ENCODE measurements at places on chromosomes 6 and 20.

DNA sequence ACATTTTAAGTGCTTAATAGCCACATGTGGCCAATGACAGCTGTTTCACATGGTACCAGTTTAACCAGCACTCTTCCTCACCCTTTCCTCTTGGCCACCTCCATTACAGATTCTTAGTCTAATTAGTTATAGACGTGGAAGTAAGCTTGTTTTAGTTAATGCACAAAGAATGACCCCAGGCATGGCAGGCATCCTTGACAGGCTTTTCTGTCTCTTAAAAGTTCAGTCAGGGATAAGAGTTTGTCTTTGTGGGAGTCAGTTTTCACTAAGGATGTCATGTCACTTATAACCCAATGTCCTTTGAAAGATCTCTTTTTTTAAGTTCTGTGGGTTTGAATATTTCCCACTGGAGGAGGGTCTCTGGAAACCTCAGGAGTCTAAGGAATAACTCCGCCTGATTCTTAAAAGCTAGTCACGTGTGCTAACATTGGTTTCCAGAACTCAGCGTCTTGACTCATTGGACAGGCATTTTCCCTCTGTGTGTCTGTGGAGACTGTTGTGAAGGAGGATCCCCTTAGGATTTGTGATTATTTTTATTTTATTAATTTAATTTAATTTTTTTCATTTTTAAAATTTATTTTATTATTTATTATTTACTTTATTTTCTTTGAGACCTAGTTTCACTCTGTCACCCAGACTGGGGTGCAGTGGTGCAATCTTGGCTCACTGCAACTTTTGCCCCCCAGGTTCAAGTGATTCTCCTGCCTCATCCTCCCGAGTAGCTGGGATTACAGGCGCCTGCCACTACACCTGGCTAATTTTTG, 171.4 kb downstream of the ZFAND3 start:
- DNase-seq: peak; percentile 90

DNA sequence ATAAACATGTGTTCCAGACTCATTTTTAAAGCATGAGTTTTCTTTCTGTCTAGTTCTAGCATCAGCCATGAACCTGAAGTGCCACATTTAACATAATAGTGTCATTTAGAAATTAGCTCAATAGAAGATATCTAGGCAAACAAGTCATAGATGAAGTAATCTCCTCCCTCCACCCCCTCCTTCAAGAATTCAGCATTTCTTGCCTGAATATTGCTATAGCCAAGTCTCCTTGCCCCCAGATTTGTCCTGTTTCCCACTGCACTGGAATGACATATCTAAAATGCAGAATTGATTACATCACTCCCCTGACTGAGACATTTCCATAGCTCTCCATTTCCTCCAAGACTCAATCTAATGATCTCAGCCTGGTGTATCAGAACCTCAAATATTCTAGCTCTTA, 134.9 kb upstream of the BACH2 start:
- DNase-seq: no peak

- DNase-seq: no peak
Measured at GRCh38 chr6:170448751-170449630, 104.1 kb downstream of the PSMB1 start.

- peak; percentile 43 for DNase-seq
Measured at GRCh38 chr6:159978291-159979135, 9.6 kb downstream of the IGF2R start.

GRCh38 chr6:33787346-33787953, 1.5 kb downstream of the LEMD2 start:
- no peak for DNase-seq

GRCh38 chr20:11305406-11305805, 612.3 kb upstream of the BTBD3 start:
- DNase-seq: peak; percentile 25

DNA sequence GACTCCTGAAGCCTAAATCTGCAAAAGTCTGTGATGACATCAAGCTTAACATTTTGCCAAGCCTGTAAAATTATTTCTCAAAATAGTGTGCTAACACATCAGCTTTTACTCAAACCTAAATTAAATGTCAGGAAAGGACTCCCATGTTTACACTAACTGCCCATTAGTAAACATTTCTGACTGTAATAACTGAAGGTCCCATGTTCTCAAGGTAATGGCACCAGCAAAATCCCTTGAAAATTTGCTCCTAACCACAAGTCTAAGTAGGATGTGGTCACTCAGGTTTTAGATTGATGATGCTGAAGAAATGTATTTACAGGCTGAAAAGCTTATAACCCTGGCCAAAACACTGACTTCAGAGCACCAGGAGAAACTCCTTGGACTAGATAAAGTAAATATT, 33.0 kb downstream of the BACH2 start:
- no peak for DNase-seq

DNA sequence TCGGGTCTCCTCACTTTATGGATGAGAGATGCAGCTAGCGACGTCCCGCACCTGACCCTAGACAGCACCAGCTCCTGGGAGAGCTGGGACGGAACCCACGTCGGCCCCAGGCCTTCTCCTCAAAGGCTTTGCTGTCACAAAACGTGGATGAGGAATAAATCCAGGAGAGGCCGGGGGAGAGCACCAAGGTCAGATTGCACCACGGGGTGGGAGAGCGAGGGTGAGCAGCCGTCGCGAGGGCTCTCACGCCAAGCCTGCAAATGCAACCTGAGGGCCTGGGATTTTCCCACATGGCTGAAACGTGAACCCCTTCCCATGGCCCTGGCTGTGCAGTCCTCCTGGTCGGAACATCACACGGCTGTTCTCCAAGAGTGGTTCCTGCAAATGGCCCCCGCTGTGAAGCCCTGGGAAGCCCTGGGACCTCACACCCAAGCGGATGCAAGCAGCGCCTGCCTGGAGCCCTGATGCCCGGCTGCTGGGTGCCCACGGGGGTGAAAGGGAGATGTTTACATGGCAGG, 45.3 kb downstream of the DLL1 start:
- DNase-seq: no peak

- no peak for DNase-seq
Measured at GRCh38 chr6:13287104-13287503, 41.2 kb downstream of the TBC1D7 start.

- DNase-seq: peak; percentile 60
Measured at GRCh38 chr6:100347901-100348550, 116.7 kb downstream of the SIM1 start.

DNA sequence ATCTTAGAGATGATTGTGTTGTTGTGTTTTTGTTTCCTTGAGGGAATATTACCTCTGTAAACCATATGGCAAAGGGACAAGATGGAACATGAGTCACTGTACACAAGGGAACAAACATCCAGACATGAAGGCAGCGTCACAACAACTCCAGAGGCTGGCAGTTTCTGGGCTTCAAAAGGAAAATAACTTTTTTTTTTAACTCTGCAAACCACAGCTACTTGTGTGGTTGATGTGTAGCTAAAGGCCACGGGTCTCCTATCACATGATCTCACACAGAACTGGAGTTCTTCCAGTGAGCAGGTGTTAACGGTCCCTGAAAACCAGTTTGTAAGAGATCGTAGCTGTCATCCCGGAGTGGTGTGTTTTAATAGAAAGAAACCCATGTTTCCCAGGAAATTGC, 33.2 kb upstream of the HBS1L start:
- DNase-seq: peak; percentile 38

GRCh38 chr20:56324806-56325205, 34.0 kb upstream of the FAM210B start:
- DNase-seq: no peak

DNA sequence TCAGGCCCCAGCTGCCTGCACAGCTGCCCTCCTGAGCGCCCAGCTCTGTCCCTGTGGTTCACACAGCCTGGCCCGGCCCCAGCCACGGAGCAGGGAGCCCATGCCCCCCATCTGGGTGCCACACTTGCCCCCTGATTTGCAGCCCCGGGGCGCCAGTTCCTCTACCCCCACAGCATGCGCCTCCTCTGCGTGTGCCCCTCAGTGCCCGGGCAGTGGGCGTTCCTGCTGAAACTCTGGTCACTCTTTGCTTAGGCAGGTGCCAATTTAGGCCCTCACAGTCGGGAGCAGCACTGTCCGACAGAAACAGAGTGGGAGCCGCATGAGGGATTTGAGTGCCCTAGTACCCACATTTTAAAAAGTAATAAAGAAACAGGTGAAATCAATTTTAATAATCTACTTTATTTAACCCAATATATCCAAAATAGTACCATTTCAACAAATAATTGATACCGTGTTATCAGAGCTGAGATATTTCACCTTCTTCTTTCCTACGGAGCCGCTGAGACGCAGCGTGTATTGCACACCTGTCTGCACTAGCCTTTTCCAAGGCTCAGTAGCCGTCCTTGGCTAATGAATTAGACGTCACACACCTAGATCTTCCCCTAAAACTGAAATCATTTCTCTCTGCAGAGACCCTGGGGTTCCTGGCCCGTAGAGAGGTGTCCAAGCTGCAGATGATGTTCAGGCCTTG, 106.4 kb downstream of the ASXL1 start:
- DNase-seq: no peak

DNA sequence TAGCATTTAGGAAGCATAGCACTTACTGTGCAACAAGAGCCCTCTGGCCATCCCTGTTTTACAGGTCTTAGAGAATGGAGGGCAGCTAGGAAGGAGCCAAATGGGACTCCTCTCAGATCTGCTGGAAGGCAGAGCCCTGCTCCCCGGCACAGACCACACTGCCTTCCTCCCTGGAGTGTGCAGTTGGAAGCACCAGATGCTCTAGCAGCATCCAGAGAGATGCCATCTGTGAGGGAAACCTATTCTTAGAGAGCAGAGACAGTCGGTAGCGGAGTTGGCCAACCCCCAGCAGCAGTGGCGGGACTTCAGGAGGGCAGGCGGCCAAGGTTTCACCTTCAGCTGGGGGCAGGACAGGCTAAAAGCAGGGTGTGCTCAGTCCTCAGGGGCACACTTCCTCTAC, 16.7 kb upstream of the E2F1 start:
- DNase-seq: peak; percentile 83

- no peak for DNase-seq
Measured at GRCh38 chr20:57713505-57713903, 3.7 kb upstream of the PMEPA1 start.

GRCh38 chr6:167420858-167421766, 96.2 kb downstream of the TTLL2 start:
- DNase-seq: no peak

DNA sequence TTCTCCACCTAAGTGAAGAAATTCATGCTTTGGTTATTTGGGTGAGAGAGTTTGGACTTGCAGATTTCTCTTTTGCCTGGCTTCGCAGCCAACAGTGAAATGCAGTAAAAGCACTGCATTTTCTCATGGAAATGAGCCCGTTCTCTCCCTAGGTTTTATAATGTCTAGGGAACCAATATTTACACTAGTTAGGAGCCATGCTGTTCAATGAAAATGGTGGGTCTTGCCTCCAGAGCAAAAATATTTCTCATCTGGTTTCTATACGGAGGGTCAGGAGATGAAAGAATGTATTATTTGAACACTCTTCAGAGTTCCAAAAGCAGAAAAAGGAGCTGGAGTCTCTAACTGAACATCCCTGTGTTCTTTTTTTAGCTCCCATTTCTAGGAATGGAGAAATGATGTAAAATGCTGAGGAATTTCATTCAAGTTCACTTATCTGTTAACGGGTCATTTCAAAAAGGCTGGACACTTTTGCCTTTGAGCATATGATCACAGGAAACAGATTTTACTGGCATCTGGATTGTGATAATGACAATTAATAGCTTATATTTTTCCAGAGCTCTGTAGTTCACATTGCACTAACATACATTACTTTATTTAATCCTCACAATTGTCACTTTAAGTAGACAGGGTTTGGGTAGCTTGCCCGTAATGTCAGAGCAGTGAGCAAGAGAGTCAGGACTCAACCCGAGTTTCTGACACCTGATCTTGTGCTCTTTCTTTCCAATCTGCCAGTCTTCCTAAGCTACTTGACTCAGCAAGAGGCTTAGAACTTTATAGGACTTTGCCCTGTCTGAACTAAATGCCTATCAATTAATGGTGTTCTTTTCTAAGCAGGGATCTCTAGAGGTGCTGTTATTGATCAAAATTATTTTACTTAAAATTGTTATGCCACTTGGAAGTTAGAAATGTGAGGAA, 78.0 kb downstream of the PPP1R14C start:
- no peak for DNase-seq

DNA sequence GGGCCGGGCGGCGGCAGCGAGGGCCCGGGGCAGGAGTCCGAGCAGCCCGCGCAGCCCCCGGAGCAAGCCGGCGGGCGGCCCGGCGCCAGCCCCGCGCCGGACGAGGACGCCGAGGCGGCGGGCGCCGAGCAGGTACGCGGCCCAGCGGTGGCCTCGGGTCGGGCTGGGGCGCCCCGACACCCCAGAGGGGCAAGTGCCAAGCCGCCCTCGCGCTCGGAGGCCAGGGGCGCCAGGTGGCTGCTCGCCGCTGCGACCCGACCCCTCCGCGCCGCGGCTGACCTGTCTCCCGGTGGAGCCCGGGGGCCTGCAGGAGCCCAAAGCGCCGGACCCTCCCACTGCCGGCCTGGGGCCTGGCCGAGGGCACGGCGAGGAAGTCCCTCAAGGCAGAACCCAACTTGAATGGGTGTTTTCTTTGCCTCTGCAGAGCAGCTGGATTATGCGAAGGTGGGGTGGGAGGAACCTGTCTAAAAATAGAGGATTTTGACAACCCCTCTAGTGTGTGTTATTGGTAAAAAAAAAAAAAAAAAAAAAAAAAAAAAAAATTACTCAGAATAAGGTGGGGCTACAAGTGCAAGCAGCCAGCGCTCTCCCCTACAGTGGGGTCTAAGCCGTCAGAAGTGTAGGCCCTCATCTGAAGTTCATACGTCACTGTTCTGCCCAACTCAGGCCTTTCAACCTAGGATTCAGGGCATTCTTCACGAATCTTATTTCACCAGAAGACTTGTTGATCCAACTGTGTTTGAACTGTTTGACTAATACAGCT, 609 bp downstream of the OGFRL1 start:
- DNase-seq: no peak

GRCh38 chr6:158030380-158031300, 49.0 kb downstream of the SYNJ2 start:
- DNase-seq: no peak

GRCh38 chr6:63597141-63598048, 25.1 kb downstream of the LOC128125822 start:
- DNase-seq: no peak

GRCh38 chr6:106535012-106535411, 94.3 kb downstream of the RTN4IP1 start:
- DNase-seq: no peak

DNA sequence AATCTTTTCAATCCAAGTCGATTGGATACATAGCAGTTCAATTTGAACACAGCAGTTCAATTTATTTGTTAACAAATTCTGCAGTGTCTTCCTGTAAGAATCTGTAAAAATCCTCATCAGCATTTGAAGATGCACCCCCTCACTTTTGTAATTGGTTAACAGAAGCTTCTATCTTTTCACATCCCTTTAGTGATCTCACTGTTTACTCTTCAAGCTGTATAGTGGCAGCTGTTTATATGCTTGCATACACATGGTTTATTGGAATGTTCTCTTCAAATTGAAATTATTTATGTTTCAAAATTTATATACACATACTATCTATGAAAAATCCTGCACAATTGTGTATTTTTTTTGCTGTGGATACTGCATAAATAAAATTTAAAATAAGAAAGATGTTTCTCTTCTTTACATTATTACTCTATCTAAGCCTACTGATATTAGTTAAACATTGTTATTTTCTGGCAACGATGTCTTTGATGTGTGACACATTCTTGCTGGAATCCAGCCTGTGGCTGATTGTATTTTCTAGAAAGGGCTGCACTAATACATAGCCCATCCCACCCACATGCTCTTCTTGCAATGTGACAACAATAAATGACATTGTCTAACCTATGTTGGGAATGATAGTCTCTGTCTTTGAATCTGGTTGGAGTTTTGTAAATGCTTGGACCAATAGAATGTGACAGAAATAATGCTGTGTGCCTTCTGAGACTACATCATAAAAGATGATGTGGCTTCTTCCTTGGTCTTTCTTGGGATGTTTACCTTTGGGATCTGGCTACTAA, 573.0 kb downstream of the CD109 start:
- no peak for DNase-seq

All from myocyte (in vitro differentiated cells).